Lung microvascular endothelial cell (primary cell): ENCODE measurements at places on chromosomes 12 and 14.

DNA sequence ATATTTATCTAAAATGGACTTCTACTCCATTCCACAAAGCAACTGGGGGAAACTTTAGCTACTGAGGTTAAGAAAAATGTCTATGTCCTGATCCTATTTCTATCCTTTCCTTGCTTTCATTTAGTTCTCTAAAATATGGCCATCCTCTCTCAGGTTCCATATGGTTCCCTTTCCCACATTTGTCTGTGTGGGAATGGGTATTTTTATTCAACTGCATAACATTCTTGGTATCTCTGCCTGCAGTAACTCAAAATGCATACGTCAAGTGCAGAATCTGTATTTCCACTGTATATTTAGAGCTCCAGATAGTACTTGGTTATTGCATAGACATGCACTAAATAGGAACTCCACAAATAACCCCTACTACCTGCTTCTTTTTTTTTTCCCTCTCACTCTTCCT, 130.6 kb upstream of the BTG1 start:
- no peak for DNase-seq

DNA sequence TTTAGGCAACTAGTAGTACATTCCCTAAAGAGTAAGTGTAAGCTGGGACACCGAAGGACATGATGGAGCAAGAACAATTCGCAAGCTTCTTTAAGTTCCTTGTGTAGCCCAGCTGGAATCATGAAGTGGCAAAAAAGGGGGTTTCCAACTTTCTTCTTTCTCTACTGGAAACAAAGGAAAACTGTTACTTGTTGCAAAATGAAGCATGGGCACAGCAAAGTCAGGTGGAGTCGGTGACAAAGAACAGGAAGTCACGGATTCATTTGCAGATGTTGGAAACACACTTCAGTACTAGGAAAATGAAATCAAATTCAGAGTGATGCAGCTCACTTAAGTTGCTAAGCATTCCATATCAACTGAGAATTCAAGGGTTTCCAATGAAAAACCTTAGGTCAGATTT, 706.9 kb upstream of the STXBP6 start:
- no peak for DNase-seq

- no peak for DNase-seq
Measured at GRCh38 chr14:104305511-104306449, 167.4 kb downstream of the KIF26A start.

DNA sequence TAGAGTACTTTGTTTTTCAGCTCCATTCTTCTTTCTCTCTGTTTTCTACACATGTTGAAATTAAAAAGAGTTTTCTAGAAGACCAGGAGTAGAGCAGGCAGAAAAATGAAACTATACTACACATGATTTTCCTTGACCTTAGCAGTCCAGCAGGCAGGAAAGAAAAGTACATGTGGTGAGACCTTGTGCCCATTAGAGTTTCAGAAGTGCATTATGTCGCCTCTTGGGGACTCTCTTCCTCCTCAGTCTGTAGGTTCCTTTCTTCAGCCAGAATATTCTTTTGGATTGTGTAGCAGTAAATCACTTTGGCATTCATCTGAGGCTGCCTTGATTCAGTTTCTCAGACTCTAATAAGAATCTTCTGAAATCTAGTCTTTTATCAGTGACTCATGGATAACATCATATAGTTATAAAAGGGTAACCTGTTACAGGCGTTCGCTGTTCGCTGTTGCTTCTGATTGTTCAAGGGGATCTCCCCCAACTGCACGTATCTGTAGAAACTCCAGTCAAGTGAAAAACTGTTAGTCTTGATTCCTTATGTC, 161.8 kb downstream of the ANO4 start:
- no peak for DNase-seq

DNA sequence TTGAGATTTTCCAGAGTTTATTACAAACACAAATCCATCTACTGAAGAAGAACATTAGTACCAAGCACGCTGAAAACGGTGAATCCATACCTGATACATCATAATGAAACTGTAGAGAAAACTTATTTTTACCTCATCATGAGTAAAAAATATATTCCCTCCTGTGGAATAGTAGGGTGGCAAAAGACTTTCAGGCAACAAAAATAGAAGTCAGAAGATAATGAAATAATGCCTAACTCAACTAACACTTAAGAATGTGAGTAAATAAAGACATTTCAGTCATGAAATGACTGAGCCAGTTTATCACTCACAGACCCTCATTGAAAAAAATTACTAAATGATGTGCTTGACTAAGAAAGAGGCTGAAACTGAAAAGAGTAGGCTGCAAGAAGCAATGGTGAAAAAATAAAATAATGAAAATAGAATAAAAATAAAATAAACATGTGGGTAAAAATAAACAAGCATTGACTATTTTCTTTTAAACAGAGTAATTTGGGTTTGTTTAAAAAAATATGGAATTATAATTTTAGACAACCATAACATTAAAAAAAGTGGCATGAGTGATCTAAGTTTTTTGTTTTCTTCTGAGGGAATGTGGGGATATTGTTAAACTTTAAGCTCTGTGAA, 148.6 kb downstream of the ASCL1 start:
- no peak for DNase-seq

DNA sequence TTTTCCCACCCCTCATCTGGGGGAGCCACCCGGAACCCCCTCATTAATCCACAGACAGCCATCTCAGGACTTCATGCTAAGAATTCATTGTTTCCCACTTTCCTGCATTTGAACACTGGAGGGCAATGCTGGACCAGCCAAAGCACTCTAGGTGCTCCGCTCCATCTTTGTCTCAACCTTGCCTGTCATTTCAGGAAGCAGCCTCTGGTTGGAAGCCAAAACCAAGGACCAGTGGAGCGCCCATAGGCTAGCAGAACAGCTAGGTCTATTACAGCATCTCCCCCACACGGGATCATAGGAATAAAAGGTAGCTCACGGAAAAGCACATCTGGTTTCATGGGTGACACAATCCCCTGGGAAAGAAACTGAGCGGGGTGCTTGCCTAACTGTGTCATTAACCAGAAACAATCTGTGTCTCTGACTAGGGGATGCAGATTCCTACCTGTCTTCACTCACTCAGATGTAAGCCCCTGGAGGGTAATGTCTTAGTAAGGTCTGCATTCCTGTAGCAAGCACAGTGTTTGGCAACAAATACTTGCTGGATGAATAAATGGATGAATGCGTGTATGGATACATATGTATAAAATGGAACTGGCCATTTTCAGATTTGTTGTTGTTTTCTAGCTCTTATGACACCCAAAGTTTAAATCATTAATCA, 197.0 kb downstream of the DAD1 start:
- DNase-seq = peak; percentile 86

- no peak for DNase-seq
Measured at GRCh38 chr14:104121142-104121541, 17.2 kb upstream of the KIF26A start.
